ENCODE measurements at places on chromosomes 16 and 17.

GRCh38 chr17:78432226-78433012, 54.0 kb downstream of the PGS1 start:
- DNase-seq: no peak

GRCh38 chr16:35748621-35749252, 2289.3 kb downstream of the TP53TG3F start:
- no peak for DNase-seq

- DNase-seq: no peak
These were observed 73.1 kb upstream of the FAM20A start for GRCh38 chr17:68674029-68674925.

DNA sequence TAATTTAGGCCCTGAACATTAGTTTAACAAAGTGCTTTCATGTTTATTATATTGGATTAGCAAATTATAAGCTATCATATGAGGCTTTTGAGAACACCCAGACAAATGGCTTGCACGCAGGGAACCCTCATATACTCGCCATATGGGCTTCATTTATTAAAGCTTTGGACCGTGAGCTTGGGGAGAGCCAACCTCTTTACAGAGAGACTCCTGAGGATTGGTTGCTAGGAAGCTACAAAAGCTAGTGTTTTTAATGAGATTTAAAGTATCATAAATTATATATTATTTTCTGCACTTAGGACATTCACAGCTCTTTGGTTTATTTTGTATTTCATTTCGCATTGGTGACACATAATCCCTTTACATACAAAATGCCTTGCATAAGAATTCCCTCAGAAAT, 193.8 kb upstream of the TOX3 start:
- DNase-seq: no peak

GRCh38 chr17:58316260-58316960, 12.2 kb downstream of the TSPOAP1 start:
- no peak for DNase-seq
